Stimulated activated CD4-positive, alpha-beta T cell treated with anti-CD3 and anti-CD28 coated beads, Interleukin-12 subunit alpha, Interleukin-12 subunit beta, amount 100 ng/mL, for 48 hours (primary cell): ENCODE measurements at places on chromosomes 4 and X.

- DNase-seq: no peak
These were observed 30.6 kb upstream of the KIAA1210 start for GRCh38 chrX:119158226-119158625.

GRCh38 chrX:97234471-97235081 is 350.9 kb downstream of the RPA4 start:
- no peak for DNase-seq

GRCh38 chrX:35699642-35700041 is 98.5 kb upstream of the MAGEB16 start:
- no peak for DNase-seq

GRCh38 chrX:138026211-138026610 is 460.3 kb downstream of the ZIC3 start:
- no peak for DNase-seq

DNA sequence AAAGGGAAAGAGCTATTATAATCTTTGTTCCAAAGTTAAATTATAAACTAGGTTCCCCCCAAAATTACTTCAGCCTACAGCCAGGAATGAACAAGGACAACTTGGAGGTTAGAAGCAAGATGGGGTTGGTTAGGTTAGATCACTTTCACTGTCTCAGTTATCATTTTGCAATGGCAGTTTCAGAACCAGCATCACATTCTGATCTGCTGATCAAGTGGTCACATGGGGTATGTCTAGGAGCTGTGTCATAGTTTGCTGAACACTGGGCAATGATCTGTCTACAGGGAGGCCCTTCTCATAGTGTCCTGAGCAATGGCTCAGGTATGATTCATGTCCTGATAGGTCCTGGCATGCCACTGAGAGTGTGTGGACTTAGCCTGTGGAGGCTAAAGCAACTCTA is 41.6 kb upstream of the XIAP start:
- no peak for DNase-seq

GRCh38 chr4:16443504-16444088 is 217.3 kb upstream of the TAPT1 start:
- no peak for DNase-seq

GRCh38 chr4:21469438-21470300 is 478.9 kb downstream of the KCNIP4 start:
- DNase-seq: no peak

DNA sequence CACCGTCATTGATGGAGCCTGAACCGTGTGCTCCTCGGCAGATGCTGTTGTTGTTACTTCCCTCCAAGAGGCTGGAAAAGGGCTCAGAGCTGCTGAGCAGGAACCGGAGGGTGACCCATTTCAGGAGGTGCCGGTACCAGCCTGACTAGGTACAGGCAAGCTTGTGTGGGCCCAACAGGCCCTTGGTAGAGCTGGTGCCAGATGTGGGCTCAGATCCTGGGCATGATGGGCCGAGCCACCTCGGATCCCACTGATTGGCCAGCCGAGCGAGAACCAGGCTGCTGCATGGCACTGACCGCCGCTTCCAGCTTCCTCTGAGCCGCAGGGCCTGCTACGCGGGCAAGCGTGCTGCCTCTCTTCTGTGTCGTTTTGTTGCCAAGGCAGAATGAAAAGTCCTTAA is 33.7 kb downstream of the NOP14 start:
- no peak for DNase-seq

- no peak for DNase-seq
These were observed 227.5 kb upstream of the FGF13 start for GRCh38 chrX:138939038-138939437.

GRCh38 chrX:56314334-56314733 is 82.2 kb downstream of the KLF8 start:
- DNase-seq: no peak

GRCh38 chr4:113469023-113469390 is 292.5 kb downstream of the CAMK2D start:
- no peak for DNase-seq

- DNase-seq: no peak
These were observed 47.1 kb upstream of the NPY2R start for GRCh38 chr4:155161357-155161756.

GRCh38 chrX:154549766-154550165 is 2.3 kb downstream of the IKBKG start:
- DNase-seq: no peak

GRCh38 chrX:110987292-110987691 is 108.7 kb upstream of the PAK3 start:
- DNase-seq: no peak

DNA sequence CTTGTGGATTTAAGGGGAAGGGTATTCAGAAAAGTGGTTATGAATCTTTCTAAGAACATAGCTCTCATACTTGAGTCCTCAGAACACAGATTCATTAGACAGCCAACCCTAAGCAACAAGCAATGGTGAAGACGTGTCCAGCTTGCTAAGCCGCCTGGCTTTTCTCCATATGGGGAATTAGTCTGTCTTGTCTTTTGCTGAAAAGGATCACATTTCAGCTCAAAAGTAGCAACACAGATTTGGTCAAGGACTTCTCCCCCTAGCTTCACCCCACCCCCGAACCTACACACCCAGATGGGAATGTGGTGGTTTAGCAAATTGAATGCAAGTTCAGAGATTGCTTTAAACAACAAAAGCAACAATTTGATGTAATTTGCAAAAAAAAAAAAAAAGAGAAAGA is 103.3 kb upstream of the RASGEF1B start:
- no peak for DNase-seq

DNA sequence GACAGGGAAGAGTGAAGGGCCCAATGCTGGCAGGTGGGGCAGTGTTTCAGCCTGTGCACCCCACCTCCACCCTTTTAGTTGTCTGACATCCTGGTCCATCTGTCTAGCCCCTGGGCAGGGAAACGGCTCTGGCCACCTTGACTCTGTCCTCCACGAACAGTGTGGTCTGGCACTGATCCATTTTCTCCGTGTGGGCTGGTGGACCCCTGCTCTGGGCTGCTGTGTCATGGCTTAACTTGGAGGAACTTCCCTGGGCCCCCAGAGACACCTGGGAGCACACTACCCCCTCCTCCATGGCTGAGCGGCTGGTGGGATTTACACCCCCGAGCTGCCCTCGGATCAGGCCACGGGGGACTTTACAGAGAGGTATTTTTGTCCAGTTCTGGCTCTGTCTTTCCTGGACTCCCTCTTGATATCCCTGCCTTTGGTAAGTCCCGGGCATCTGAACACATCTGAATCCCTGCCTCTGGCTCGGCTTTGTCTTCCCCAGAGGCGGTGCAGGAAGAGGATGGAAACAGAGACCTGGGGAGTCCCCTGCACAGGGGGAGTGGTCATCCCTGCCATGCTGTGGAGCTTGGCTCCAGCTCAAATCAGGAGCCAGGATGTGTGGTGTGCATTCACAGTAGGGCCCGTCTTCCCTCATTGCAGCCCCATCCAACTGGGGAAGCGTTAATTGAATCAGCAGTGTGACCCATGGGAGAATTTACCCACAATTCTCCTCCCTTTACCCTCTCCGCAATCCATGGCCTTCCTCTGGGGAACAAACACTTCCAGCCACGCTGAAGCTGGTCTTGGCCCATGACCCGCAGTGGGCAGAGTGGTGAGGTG is 6.3 kb upstream of the NKX1-1 start:
- no peak for DNase-seq

GRCh38 chr4:158094413-158095134 is 78.3 kb downstream of the GASK1B start:
- DNase-seq: no peak

DNA sequence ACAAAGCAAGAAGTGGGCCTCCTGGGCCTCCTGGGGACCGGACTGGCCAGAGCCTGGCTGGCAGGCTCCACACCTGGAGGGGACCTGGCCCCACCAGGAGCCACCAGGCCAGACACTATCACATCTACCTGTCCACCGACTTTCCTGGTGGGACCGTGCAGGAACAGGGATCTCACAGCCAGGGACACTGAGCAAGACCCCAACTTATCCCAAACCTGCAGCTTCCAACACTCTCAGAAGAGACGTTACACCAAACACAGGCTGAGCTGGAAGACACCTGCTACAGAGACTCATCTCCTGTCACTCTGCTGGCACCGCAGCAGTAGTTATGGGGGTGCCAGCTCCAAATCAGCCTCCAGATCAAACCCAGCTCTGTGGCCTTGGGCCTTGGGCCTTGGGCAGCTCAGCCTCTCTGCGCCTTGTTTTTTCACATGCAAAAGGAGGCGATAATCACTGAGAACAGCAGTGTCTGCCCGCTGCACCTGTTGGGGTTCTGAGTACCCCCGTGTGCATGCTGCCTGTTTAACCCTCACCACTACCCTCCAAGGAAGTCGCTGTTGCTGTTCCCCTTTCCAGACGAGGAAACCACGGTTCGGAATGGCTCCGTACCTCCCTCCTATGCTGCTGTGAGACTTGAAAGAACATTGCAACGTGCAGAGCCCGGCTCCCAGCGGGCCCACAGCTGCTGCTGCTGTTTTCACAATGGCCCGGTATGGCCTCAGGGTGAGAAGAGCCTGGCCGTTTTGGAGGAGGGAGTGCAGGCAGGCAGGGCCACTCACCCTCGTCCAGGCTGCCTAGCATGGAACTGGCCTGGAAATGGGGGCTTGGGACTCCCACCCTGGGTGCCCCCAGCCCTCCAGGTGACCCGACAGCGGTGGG is 69.6 kb downstream of the ADRA2C start:
- DNase-seq: no peak

- DNase-seq: no peak
These were observed 110.7 kb downstream of the ARHGAP10 start for GRCh38 chr4:147842573-147842972.

DNA sequence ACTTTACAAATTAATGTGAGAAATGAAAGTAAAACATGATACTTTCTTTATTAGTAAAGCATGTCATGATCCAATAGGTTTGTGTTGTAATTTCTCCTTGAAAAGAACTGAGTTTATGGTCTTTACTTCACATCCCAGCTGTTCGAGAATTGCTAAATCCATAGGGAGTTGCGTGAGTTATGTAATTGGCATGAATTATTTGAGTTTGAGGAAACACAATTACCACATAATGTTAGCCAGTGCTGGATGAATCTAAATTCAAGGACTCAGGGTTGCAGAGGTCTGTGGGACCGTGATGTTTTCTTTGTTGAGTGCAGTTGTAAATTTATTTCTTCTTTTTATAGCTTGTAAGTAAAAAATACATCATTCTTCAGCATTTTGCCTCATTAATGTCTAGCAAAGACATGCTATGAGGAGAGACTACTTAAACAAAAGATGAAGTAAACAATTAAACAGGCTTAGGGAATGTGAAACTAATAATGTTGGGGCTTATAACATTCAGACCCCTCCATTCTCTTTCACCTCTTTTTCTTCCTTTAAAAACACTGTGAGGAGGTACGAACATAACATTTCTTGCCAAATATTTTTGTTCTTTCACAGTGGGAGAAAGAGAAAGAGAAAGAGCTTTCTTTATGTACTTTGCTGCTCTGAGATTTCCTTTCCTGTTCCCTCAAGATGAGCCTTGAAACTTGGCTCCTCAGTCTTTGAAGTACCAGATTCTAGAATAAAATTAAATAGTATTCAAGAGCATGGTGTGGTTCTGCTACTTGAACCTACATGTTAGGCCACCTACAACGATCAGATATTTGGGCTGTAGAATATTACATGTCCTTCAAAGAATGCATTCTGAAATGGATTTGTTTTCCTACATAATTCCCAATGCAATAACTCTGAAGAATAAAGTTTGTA is 159.6 kb upstream of the ANK2 start:
- no peak for DNase-seq

DNA sequence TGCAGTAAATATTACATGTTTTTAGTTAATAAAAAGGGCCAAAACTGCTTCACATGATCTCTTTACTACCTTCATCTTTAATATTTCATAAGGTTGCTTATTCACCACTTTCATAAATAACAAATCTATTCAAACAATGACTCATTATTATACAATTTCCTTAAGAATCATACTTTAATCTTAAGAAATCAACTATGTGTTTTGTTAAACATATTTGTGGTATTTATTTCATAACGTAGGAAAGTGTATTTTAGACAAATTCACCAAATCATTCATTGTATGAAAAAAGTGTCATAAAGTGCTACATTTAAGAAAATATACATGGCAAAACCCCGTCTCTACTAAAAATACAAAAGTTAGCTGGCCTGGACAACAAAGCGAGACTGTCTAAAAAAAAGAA is 150.5 kb upstream of the RXFP1 start:
- DNase-seq: no peak

DNA sequence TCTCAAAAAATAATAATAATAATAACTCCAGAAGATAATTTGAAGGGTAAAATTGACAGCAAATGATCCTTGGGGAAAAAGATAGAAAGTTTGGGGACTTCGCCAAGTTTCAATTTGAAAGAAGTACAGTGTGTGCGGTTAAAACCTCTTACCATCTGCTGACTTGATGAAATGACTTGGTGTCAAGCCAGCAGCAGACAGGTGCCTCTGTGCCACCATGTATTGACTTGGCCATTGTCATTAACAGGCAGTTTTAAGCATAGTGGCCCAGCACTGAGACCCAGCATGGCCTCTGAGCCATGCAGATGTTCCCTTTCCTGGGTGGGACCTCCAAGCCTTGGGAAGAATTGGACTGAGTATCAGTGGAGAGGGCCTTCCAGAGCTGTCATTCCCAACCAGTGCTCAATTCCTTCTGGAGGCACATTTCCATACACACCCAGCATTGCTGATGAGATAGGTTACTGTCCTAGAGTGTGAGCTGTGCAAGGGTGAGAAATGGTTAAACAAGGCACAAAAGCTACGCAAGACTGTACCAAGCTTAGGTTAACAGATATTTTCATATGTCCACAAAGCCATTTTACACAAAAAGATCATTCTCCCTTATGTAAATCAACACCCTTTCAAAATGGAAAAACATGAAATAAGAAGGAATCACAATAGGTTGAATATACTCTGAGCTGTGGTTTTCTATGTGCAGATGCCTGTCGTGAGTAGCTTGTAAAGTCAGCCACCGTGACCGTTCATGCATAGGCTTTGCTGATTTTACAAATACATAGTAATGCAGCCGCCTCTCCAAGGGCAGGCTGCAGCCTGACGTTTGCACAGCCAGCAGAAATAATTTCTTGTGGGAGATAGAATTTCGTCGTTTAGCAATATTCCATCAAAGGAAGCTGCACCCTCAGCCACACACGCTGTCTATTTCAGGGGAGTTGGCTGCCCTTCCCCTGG is 59.4 kb upstream of the FBXW7 start:
- no peak for DNase-seq

DNA sequence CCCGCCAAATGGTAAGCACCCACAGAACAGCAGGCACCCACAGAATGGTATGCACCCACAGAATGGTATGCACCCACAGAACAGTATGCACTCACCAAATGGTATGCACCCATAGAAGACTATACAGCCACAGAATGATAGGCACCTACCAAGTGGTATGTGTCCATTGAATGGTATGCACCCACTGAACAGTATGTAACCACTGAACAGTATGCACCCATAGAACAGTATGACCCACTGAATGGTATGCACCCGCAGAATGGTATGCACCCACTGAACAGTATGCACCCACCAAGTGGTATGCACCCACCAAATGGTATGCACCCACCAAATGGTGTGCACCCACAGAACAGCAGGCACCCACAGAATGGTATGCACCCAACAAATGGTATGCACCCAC is 40.1 kb downstream of the CCDC149 start:
- DNase-seq: no peak

- DNase-seq: no peak
These were observed 87.1 kb downstream of the TMEM131L start for GRCh38 chr4:153553155-153553818.

- DNase-seq: no peak
These were observed 1715.1 kb downstream of the PCDH7 start for GRCh38 chr4:32435308-32435707.

- no peak for DNase-seq
These were observed 734.2 kb downstream of the RAPGEF2 start for GRCh38 chr4:159837071-159837470.
